Pancreas (tissue), 10 donors: ENCODE measurements at places on chromosomes 1 and 21. TPM values are rescaled to one million over a fixed set of nuclear protein-coding genes. Genes with fewer than 3 reads are reported as not detected.

GRCh38 chr1:205662791-205663190 is 17.5 kb downstream of the SLC45A3 start:
- DNase-seq = no peak

DNA sequence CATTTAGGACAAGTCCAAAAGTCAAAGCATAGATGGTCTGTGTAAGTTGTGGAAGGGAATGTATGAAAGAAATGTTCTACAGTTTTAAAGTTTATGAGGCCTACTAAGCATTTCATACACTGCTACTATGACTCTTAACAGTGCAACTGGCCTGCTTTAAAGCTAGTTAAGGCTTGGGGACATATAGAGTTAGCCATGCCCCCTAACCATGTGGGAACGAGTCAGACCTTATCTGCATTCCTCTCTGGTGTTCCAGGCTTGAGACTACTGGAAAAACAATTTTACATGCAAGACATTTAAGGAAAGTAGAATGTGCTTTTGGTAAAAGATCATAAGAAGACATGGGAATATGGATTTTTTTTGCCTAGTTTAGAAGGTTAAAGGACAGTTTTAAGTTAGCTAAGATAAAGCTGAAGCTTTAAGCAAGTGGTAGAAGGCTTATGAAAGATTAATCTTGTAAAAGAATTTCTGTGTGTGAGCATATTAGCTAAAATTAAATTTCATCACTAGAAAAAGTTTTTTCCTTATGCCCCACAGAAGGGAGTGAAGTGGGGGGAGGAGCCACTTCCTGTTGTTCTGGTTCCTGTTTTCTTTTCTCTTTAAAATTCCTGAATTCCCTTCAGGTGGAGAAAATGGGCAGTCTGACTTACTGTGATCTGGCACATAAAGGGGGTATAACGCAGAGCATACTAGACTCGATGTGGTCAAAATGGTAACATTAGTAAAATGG is 8.9 kb upstream of the CD48 start:
- DNase-seq = no peak

DNA sequence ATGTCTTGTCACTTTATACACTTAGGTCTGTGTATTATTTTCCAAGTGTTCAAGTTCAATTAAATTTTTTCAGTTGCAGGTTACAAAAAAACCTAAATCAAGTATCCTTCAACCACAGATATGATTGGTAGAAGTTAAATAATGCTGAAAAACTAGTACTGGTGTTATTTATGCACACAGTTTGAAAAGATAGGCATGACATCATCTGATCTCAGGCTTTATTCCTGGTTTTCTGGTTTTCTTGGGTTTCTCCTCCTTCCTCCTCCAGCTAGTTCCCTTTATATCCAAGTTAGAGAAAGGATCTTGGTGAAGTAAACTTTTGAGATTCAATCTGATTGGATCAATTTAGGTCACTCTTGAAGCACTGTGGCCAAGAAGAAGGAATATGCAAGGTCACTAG is 1201.1 kb upstream of the B3GALT2 start:
- DNase-seq = no peak

DNA sequence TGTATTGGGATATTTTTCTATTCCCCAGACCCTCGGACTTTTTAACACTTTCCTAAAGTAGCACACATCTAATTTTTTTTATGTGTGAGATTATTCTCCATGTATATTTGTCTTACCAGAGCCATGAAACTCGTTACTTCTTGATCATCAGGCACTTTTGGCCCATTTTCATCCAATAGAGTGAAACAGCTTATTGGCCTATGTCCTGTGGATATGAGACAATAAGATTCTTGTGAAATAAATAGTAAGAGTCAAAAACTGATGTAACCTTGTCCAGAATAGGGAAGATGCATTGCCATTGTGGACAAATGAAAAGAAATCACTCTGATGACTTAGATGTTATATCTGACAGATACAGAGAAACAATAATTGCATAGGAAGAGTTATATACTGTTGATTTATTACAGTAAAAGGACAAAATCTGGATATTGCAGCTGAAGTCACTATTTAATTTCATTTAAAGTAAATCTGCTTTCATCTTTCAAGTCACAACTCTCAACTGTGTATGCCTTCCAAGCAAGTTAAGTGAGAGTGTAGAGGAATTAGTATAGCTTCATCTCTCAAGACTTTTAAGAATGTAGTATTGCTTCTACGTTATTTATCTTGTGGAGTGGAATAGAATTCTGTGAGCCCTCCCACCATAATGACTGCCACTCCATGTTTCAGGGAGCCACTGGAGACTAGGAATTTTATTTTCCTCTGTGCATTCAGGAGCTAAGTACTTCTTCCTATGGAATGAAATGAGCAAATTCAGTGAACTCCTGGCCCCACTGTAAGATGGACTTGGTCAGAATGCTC is 86.9 kb downstream of the ADAMTS1 start:
- DNase-seq = no peak

- DNase-seq = no peak
Observed at GRCh38 chr1:87794788-87795614, 466.3 kb downstream of the LMO4 start.

DNA sequence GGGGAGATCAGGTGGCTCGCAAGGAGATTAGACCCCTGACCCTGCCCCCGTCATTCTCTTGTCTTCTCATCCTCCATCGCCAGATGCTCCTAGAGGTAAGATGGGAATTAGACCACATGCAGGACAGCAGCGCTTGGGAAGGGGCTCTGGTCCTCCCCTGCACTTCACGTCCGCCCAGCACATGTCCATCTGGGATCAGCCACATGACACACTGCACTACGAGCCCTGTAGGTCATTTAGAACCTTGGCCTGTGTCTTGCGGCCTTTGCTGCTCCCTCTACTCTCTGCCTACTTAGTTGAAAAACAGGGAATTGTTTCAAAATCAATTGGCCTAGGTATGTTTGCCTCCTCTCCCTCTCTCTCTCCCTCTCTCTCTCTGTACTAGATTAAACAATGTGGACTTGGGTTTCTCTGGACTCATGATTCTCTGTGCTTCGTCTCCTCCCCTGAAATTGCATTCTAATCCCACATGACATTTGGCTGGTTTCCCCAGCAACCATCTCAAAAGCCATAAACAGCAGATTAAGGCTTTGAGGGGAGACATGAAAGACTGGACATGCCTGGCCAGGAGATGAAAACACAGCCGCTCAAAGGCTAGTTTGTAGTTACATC is 3.8 kb upstream of the NCMAP start:
- DNase-seq = no peak

DNA sequence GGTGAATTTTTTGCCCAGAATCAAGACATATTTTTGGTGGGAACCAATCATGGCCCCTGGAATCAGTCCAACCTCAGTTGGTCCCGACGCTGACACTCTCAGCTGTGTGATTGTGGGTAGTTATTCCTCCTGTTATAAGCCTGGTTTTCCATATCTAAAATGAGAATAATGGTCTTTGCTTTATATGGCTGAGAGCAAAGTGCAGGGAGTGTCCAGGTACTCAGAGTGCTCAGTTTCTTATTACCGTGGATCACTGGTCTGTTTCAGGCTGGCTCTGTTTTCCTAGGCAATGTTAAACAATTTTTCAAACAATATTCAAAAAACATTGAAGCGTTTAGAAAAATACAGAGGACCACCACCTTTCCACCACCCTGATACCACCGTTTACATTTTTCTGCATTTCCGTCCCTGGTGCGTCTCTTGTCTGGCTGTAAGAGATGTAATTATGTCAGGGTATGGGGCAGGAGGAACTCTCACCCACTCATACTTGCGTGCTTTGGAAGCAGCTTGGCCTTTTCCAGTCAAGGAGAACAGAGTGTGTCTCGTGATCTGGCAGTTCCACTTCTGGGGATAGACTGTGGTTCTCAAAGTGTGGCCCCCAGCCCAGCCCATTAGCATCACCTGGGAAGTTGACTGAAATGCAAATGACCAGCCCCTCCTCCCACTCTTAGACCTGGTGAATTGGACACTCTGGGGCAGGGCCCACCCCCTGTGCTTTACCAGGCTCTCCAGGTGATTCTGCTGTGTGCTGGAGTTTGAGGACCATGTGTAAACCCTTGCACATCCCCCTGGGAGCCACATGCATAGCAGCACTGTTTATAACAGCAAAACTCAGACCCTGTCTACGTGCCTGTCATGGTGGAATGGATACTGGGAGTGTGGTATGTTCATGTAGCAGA is 6.8 kb downstream of the MX1 start:
- DNase-seq = no peak

IGFN1 gene
- polyA plus RNA-seq = 48.4 TPM

GRCh38 chr1:43414634-43415223 is 25.0 kb downstream of the SZT2 start:
- no peak for DNase-seq

GREM2 gene
- 0.31 TPM for polyA plus RNA-seq

- no peak for DNase-seq
Observed at GRCh38 chr1:113124366-113124765, 51.4 kb downstream of the LRIG2 start.

GJA8 gene
- not detected for polyA plus RNA-seq

SPRR1A gene
- polyA plus RNA-seq = not detected

- no peak for DNase-seq
Observed at GRCh38 chr1:100950781-100951180, 54.9 kb downstream of the SLC30A7 start.

EPHA2 gene
- 17.1 TPM for polyA plus RNA-seq

GRCh38 chr1:240496941-240497340 is 115.0 kb downstream of the GREM2 start:
- DNase-seq = no peak

OR14K1 gene
- not detected for polyA plus RNA-seq

RAD54L gene
- polyA plus RNA-seq = 0.61 TPM

DNA sequence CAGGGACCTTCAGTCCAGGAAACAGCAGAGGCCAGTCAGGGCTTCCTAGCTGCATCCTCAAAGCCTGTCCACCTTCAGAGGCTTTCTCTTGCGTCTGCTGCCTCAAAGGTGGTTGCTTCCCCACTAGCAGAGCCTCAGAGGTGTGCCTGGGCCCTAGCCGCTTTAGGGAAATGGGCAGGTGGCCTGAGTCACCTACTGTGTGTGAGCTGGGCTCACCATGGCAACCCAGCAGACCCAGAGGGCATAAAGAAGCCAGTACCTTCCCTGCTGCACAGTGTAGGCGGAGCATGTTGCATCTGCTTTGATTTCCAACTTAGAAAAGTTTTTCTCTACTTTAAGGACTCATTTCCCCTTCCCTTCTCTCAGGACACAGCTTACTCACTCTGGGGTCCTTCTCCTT is 12.5 kb downstream of the SLC9A1 start:
- no peak for DNase-seq

USH2A gene
- 0.04 TPM for polyA plus RNA-seq

TDRKH gene
- polyA plus RNA-seq = 2.6 TPM

TTC24 gene
- polyA plus RNA-seq = not detected

DNA sequence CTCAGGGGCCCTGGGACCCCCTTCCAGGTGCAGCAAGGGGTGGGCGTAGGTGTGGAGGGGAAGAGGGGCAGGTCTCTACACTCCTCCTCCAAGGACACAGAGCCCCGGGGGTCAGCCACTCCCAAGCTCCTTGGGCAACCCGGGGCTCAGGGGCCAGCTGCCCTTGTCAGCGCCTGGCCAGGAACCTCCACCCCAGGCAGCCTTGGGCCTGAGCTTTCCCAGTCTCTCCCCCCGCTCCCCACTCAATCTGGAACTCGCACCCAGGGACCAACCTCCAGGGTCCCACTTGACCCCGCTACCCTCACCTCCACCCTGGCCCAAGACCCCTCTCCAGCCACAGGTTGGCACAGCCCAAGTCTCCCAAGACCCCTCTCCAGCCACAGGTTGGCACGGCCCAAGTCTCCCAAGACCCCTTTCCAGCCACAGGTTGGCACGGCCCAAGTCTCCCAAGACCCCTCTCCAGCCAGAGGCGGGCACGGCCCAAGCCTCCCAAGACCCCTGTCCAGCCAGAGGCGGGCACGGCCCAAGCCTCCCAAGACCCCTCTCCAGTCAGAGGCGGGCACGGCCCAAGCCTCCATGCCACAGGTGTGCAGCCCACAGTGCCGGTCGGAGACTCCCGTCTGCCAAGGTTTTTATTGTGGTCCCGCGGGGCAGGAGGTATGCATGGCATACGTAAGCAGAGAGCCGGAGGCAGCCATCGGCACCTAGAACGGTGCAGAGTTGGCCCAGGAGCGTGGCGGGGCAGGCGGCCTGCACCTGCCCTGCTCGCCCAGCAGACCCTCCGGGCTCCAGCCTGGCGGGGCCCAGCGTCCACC is 3.0 kb downstream of the TNFRSF4 start:
- no peak for DNase-seq
